ENCODE measurements at places on chromosomes 3 and 15.
A peak's percentile ranks its signal among the peaks of the same experiment; 100 is the strongest.

- no peak for DNase-seq
Observed at GRCh38 chr3:184011937-184012889, 5.5 kb downstream of the ABCC5 start.

DNA sequence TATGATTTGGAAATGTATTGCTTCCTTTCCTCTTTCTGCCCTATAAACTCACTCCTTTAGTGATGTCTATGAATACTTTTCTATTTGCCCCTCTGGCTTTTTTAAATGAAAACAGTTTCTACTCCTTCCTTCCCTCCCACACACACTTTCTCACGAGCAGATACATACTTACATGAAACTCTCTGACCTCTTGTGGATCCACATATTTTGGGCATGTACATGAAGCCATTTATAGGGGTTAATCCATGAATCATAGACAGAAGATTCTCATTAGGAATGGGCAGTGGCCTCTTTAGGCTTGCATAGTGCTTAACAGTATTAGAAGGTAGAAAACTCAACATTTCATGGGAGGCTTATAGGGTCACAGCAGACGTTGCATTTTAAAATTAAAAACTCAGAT lies 24.8 kb downstream of the ANAPC13 start:
- no peak for DNase-seq

DNA sequence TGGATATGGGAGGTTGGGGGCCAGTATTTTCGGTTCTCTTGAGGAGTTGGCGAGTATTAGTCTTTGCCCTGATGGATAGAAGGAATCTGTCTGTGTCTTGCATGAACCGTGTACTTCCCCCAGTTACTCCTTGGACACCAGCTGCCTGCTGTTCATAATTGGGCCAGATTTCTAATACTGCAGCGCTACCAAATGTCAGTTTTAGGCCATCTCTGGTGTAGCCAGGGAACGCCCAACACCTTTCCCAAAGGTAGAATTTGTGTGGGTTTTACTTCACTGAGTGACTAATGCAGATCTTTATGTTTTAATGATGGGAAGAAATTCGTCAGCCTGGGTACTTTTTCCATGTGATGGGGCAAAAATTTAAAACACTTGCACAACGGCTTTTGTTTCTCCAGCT lies 18.4 kb downstream of the FLNB start:
- DNase-seq, result peak; percentile 51

GRCh38 chr3:150308481-150309256 lies 99.4 kb upstream of the TSC22D2 start:
- no peak for DNase-seq

GRCh38 chr15:68223171-68223570 lies 6.4 kb downstream of the CLN6 start:
- DNase-seq, result no peak

DNA sequence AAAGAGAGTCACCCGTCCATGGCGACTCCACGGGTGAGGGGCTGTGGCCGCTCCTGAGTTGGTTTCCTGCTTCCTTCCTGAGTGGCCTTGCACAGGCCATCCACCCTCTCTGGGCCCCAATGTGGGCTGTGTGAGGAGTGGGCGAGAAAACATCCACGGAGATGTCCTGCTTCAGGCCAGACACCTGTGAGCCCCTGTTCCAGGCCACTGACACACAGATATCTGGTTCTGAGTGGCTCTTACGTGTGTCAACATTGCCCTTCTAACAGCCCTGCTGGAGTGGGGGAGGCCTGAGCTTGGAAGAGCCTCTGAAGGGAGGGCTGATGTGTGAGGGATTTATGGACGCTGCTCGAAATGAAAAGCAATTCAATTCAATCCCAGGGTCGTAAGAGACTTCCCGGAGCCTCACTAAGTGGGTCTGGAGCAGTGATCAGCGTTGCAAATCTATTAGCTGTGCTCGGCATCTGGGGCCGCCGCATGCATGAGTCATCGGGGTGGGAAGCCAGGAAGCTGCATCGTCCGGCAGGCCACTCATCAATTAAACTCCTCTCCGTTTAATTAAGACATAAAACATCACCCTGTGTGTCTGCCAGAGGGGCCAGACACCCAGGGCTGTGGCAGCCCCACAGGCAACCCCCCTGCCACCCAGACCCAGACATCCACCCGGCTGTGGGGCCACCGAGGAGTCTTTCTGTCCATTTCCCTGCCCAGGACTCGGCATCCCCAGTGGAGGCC lies 20.0 kb upstream of the PRR23E start:
- no peak for DNase-seq

DNA sequence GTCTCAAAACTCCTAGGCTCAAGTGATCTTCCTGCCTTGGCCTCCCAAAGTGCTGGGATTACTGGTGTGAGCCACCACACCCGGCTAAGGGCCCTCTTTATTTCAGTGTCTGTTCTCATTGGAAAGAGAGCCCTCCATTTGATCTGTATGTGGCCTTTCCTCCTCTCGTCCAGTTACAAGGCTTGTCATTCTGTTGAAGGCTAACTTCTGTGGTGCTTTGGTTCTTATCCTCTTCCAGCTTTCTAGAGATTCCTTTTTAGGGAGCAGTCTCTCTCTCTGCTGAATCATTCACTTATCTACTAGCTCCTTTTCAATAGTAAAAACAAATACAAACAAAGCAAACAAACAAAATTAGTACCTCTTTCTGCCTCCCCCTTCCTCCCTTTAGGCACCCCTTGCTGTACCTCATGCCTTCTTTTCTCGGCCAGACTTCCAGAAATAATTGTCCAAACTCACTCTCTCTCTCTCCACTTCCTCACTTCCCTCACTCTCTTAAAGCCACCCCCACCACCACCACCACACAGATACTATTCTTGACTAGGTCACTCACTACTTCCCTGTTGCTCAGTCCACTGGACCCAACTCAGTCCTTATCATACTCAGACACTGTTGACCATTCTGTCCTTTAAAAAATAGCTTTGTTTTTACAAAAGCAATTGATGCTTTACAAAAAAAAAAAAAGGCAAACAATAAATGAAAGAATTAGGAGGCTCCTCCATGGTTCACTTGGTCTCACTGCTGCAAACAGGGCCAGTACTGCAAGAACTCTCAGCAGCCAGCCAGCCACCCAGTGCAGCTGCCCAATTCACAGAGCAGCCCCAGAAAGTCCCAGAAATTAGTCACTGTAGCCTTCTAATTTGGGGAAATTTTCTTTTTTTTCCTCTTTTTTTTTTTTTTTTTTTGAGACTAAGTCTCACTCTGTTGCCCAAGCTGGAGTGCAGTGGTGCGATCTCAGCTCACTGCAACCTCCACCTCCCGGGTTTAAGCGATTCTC lies 31.7 kb upstream of the RAB11A start:
- DNase-seq, result no peak

DNA sequence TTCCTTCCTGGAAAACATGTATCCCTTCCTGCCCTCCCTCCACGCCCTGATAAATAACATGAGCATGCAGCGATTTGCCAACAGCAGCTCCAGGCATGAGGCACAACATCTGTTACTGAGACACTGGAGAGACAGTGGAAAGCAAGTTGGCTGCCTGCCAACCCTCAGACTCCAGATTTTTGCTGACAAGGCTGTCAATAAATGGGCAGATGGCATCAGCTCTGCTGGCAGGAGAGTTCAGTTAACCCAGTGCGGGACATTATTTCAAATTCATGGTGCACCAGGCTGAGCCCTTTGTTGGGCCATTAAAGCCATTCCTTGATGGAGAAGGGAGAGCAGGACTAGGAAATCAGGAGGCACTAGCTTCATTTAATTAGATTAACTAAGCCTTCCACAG lies 293.3 kb downstream of the MEX3B start:
- no peak for DNase-seq

DNA sequence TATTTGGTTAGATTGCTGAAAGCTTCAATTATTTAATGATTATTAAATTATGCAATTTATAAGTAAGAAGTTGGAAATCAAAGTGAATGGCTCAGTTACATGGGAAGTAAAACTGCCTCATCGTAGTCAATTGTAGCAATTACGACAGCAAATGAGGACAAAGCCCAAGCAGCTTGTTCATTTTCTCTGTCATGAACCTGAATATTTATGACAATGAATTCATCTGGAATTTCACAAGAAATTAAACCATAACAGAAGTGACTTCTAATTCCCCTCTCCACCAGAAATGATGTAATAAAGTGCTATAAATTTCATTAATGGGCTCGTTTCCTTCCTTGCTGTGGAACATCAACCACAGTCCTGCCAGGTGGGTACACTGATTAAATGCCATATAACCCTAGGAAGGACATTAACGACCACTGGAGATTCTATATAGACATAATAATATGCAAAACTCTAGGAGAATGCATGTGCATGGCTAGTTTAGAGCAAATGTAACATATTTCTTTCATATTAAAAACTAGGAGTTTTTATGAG lies 273.8 kb upstream of the DCBLD2 start:
- no peak for DNase-seq

- no peak for DNase-seq
Observed at GRCh38 chr3:103127737-103128136, 692.9 kb downstream of the ZPLD1 start.

DNA sequence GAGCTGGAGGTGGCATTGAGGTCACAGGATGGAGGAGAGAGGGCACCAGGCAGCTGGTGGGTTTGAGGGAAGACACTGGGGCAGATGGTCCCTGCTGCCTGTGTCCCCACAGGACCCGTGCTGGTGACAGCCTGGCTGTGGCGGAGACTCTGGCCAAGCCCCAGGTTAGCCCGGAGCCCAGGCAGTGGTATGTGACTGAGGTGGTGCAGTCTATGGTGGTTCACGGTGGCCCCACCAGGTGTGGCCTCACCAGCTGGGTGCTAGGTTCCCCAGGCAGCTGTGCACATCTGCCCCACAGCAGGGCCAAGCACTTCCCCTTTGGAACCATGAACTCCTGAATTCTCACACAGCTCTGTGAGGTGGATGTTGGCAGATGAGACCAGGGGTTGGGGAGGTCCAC lies 15.4 kb downstream of the PLXNA1 start:
- DNase-seq, result no peak

DNA sequence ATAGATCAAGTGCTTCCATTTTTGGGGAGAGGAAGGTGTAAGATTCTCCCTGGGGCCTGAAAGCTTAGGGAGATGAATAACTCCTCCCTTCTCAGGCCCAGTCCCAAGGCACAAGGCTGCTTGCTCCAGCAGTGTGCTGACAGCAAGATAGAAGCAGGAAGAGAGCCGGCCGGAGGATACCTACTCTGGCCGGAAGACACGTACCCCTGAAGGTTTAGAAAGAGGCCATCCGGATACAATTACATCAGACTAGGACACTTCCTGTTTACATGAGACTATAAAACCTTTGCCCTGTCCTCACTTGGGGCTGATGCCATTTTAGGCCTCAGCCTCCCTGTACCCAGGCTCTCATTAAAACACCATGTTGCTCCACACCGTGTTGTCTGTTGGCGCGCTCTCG lies 329.9 kb downstream of the SV2B start:
- no peak for DNase-seq

DNA sequence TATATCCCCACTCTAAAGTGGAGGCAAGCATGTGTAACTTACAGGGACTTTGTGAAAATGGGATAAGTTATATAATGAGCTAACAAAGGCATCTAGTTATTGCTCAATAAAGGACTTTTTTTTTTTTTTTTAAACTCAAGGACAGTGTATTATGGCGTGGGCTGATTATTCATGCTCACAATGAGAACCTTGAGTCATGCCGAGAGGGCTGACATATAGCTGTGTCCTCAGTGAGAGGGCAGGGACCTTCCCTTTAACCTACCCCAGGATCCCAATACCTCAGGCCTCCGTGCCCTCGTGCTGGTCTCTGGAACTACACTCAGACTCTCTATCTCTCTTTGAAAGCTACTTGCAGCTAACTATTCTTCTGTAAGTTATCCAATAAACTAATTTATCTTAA lies 319.9 kb upstream of the ICE2 start:
- no peak for DNase-seq

DNA sequence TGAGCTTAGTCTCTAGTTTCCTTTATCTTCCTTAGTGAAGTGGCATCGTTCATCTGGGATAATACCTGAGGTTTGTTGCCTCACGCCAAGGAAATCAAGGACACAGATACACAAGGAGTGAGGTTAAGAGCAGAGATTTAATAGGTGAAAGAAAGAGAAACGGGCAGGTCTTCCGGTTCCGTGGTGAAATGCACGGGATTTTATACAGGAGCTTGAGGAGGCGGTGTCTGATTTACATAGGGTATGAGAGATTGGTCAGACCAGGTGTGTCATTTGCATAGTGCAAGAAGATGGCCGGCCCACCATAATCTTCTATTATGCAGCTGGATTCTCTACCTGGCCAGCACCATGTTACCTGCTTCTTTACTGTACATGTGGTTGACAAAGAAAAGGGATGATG lies 17.2 kb downstream of the ARRDC4 start:
- no peak for DNase-seq

- DNase-seq, result no peak
Observed at GRCh38 chr3:82764521-82764920, 1003.1 kb upstream of the GBE1 start.

- no peak for DNase-seq
Observed at GRCh38 chr3:183745300-183746098, 47.9 kb downstream of the YEATS2 start.

GRCh38 chr3:42102571-42102970 lies 11.4 kb downstream of the TRAK1 start:
- no peak for DNase-seq

- no peak for DNase-seq
Observed at GRCh38 chr3:142902356-142902755, 13.5 kb upstream of the PCOLCE2 start.

- no peak for DNase-seq
Observed at GRCh38 chr3:59935025-59935424, 885.2 kb upstream of the CFAP20DC start.

GRCh38 chr15:52567871-52568600 lies 794 bp downstream of the ARPP19 start:
- no peak for DNase-seq

DNA sequence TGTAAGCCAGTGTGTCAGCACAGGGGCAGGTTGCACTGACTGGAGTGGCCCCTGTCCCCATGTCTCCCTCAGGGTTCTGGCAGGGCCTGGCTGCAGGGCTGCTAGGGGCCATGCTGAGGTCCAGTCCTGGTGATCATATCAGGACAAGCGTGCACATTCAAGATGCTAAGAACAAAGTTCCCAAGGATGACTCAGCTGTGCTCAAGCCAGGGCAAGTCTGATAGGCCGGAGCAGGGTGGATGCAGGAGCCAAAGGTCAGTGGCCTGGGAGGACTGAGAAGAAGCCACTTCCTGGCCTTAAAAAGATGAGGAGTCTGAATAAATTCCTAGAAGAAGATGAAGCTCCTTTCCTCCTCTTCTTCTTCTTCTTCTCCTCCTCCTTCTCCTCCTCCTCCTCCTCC lies 353.2 kb downstream of the AGBL1 start:
- no peak for DNase-seq

DNA sequence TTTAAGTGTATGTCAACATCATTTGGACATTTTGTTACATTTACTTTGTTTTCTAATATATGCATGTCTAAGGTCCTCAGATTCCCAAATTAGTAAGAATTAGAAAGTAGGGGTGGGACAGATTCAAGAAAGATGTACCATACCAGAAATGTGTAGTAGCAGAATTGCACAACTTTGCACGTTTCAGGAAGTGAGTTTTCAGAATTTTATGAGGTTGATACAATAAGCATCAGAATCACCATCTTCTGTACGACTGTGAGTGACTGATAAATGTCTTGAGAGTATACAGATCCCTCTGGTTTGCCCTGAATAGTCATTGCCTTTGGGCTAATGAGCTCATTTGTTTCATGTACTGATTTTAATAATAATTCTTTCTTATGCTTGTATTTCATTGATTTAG lies 9.3 kb downstream of the ARIH2 start:
- no peak for DNase-seq

GRCh38 chr3:96416549-96417255 lies 397.7 kb upstream of the EPHA6 start:
- no peak for DNase-seq
